ENCODE measurements at places on chromosomes 11 and 22.

DNA sequence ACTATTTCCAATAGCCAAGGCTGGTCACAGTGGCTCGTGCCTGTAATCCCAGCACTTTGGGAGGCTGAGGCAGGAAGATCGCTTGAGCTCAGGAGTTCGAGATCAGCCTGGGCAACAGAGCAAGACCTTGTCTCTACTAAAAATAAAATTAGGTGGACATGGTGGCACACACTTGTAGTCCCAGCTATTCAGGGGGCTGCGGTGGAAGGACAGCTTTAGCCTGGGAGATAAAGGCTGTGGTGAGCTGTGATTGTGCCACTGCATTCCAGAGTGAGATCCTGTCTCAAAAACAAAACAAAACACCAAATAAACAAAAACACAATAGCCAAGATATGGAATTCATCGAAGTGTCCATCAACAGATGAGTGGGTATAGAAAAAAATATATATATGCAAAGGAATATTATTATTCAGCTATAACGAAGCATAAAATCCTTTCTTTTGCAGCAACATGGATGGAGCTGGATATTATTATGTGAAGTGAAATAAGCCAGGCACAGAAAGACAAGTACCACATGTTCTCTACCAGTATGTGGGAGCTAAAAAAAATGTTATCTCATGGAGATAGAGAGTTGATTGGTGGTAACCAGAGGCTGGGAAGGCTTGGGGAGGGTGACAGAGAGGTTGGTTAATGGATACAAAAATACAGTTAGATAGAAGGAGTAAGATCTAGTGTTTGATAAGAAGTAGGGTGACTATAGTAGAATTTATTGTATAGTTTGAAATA lies 22.6 kb upstream of the DLAT start:
- no peak for DNase-seq

DNA sequence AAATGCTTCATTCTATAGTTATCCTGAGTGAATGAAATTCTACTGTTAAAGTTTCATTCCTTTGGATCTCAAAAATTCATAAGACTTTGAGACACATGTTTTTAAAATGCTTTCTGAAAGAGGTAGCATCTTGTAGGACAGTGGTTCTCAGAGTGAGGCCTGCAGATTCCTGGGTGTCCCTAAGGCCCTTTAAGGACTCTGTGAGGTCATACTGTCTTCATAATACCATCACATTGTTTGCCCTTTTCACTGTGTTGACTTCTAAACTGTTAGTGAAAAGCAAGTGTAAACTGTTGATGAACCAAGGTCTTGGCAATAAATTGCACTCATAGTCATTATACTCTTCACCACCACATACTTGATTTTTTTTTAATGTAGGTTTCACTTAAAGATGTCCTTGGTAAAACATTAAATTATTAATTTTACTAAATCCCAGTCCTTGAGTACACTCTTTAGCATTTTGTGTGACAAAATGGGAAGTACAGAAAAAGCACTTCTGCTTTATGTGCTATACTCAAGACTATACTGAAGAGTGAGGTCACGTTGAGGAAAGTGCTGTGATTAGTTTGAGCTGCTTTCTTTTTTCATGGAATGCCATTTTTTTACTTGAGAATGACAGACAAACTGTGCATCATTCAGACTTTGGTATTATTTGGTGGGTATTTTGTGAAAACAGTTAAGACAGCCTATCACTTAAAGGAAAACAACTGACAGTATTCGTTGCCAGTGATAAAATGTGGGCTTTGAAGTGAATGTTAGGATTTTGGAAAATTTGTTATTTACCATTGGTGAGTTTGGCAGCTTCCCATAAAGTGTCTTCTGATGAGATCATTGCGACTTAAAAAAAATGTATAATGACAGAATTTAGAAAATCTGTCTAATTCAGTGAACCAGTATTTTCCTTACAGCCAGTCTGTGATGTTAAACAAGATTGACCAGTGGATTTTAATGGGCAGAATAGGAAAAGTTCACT lies 61.1 kb downstream of the SPECC1L start:
- DNase-seq, result no peak

DNA sequence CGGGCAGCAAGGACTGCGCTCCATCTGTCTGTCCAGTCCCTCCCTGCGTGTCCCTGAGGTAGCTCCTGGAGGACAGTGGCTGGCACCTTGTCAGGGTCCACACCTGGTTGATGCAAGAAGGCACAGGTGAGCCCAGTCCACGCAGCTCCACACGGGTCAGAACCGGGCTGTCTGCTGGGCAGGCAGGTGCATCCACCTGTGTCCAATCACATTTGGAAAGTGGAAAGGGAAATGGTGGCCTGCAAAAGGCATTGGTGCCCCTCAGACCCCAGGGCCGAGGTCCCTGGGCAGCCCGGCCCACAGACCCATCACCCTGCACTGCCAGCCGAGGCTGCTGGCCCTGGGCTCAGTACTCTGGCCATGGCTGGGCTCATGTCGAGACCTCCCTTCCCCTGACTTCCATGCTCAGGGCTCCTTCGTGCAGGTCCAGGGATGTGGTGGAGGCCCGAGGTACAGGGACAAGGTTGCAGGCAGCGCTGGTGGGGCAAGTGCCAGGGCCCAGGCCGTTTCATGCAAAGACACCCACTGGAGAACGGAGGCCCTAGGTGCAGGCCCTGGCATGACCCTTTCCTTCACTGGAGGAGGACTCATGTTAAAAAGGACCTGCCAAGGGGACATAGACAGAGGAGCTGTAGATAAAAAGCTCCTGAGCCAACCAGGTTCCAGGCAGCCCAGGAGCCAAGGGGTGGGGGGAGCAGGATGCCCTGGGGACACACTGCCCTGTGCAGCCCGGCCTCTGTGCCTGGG lies 38.9 kb upstream of the TH start:
- DNase-seq, result no peak

DNA sequence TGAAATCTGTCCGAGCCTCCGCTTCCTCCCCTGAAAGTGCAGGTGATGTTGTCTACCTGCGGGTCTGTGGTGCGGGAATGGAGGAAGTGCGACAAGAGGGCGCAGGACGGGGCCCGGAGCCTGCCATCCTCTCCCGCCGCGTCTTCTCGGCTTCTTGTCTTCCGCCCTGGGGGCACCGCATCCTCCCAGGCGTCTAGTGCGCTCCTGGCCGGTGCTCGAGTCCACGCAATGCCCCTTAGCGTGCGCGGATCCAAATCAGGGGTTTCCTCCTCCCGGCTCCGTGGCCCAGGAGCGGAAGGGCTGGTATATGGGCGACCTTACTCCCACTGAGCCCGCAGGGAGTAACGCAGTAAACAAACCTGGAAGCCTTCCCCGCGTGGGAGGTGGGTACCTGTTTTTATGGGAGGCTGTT lies 405 bp downstream of the SFI1 start:
- peak; percentile 41 for DNase-seq

DNA sequence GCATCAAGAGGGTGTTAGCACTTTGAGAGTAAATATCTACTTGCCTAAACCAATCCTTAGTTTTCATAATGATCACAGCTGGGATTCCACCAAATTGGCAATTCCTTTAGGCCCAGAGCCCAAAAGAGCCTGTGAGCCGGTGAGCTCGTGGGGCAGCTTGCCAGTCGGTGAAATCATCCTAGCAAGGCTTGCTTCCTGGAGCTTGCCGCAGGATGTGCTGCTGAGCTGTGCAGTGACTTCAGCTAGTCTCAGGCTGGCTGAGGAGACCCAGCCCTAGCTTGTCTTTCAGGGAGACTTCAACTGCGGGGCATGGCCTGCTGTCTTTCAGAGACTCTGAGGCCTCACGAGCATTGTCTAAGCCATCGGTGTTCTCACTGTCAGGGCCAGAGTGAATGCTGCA lies 73.6 kb upstream of the SUSD2 start:
- no peak for DNase-seq

GRCh38 chr11:69726481-69726880 lies 22.7 kb upstream of the FGF19 start:
- no peak for DNase-seq

DNA sequence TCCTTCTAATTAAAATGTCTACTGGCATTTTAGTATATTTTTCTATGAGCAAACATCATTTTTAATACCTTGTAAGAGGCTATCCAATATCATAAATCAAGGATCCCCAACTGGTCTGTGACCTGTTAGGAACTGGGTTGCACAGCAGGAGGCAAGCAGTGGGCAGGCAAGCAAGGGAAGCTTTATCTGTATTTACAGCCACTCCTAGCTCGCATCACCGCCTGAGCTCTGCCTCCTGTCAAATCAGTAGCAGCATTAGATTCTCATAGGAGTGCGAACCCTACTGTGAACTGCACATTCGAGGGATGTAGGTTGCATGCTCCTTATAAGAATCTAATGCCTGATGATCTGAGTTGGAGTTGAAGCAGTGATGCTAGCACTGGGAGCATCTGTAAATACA lies 70.2 kb upstream of the CREB3L1 start:
- DNase-seq, result no peak

GRCh38 chr11:17531071-17531600 lies 13.1 kb downstream of the USH1C start:
- no peak for DNase-seq

- peak; percentile 14 for DNase-seq
Measured at GRCh38 chr11:42555190-42555589, 756.6 kb upstream of the API5 start.

DNA sequence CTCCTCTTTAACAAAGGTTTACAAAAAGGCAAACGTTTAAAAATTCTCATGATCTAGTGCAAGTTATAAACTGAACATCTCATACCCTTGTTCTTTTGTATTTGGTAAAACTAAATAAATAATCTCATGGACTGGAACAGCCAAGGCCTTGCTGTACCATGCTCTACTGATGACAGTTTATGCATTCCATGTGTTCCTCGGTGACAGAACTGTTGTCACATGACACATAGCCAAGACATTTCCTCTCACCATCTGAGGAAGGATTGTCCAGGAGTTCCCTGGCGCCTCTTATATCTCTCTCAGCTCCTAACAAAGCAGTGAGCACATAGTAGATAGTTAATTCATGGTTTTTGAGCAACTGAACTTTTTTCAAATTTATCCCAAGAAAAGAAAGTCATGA lies 12.6 kb downstream of the CCDC83 start:
- no peak for DNase-seq

DNA sequence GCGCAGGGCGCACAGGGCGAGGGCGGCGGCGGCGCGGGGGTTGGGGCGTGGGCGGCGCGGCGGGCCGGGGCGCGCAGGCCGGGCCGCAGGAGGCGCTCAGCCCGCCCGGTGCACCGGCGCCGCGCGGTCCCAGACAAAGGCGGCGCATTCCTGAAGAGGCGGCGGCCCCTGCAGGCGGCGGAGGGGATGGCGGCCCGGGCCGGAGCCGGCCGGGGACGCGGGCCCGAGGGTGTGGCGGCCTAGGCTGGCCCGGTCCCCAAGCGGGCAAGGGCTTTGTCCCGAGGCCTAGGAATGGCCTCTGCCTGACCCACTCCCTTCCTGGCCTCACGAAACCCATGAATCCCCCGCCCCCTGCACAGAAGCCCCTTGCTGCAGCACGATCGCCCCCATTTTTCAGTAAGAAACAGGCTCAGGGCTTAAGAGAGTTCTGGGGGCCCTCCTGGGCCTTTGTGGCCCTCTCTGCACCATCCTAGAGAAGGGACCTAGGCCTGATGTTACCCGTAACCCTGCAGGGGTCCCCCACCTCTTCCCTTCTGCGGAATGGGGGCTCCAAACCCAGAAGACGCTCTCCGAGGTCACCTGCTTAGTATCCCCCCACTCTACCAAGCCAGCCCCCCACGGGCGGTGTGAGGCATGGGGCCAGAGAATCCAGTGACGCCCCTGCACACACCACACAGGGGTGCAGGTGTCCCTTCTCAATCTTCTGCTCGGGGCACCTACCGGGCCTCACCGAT lies at the start of gene RTN4R:
RTN4R (minus strand) TSS at position 40 of the 734 bp plus-strand sequence. CDS start 226 bp downstream, outside the sequence.
- peak; percentile 51 for DNase-seq

DNA sequence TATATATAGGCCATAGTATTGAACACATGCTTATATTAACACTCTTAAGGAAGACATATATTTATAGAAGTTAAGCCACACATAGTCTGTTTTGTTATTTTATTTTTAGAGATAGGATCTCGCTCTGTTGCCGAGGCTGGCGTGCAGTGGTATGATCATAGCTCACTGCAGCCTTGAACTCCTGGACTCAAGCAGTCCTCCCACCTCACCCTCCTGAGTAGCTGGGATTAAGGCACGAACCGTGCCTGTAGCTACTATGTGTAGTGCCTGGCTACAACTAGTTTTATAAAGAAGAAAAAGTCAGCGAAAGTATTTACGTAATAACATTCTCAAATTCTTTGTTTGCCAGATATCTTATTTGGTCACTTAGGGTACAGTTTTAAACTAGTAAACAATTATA lies 5.6 kb upstream of the UCP2 start:
- no peak for DNase-seq

Measured in RKO (cell line).